RWPE2 (cell line): ENCODE measurements at places on chromosomes 5 and 9.

- DNase-seq = no peak
These were observed 55.0 kb downstream of the CD180 start for GRCh38 chr5:67141644-67142043.

- DNase-seq = no peak
These were observed 12.2 kb downstream of the DNLZ start for GRCh38 chr9:136351252-136351800.

DNA sequence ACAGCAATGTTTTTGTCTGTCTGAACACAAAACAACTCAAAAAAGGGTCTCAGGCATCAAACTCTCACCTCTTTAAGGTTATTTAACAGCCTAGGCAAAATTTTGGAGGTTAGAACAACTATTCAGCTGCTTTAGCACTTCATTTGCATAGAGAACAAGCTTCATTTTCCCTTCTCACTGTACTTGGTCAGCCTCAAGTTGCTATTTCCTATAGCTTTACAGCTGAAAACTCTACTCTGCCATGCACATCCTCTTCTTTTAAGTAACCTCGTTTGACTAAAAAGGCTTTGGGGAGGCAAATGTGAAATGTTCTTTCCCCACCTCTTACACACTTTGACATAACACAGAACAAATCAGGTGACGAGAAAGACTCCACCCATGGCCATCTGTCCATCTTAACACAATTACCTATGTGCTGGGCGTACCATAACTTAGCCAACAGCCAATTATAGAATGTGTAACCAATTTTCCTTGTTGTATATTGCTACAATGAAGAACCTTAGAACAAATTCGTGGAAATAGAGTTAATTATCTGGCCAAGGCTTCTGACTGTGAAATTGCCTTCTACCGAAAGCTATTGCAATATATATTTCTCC, 195.7 kb downstream of the DCP2 start:
- no peak for DNase-seq

DNA sequence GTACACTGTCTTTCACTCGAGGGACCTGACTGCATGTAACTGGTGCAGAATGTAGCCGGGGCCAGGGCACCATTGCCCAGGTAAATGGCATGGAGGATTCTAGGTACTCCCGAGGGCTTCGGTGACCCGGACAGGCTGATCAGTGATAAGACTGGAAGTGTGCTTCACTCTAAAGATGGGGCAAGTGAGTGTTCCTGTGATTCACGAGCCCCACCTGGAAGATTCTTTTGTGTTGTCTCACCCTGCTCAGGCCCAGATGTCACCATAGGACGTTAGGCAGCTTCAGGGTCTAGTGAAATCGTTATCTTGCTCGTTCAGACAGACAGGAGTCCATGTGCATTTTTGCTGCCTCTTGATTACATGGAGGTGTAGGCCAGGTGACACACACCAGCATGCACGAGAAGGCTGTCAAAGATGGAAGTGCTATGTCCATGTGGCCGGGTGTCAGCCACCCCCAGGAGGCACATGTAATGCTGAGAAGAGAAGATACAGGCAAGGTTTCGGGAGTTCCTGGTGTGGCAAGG, 73.9 kb downstream of the WNK2 start:
- DNase-seq = no peak

DNA sequence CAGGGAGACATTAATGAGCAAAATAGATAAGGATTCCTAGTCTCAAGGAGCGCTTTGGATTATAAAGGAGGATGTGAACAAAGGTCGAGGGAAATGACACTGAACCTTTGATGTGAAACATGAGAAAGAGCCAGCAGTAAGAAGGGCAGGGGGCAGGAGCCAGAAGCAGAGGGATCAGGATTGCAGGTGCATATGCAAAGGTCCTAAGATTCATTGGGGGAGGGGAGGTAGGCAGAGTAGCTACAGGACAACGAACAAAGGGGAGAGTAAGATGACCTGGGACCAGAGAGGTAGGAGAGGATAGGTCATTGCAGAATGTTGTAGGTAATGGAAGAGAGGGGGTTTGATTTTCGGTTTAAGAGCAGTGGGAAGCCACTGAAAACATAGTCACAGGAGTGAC, 129.2 kb upstream of the TRPM3 start:
- no peak for DNase-seq

DNA sequence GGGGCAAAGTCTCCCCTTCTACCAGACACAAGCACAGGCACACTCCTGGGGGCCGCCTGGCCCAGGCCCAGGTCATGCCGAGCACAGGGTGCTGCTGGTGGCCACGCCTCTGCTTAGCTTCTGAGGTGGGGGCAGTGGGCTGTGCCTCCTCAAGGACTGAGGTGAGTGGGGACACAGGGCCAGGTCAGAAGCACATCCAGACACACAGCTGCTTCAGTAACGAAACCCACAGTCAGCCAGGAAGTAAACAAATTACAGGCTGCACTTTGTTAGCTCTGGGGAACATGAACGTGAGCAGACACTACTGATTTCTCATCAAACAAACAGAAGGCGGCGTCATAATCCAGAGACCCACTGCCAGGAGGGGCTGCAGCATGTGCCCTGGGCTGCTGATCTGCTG, 192.4 kb downstream of the HSPA4 start:
- DNase-seq = no peak

DNA sequence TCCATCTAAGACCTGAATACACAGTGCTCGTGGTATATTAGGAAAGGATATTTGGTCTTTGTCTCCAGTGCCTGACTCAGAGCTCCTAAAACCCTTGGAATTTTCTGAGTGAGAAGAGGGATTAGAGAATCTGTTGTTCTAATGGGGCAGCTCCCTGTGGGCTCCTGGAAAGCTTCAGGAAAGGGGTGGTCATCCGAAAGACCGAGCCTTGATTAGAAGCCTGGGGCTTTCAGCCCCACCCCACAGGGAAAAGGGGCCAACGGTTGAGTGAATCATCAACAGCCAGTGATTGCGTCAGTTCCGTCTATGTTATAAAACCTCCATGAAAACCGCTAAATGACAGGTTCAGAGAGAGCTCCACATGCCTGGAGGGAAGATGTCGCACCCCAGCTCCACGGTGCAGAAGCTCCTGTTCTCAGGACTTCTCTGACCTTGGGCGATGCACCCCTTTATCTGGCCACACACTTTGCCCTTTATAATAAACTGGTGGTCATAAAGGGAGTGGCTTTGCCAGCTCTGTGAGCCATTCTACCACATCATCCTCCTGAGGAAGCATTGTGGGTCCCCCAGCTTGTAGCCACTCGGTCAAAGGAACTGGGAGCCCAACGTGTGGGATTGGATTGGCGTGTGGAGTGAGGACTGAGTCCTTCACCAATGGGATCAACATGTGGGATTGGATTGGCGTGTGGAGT, 71.0 kb upstream of the ICE1 start:
- DNase-seq = peak; percentile 85

DNA sequence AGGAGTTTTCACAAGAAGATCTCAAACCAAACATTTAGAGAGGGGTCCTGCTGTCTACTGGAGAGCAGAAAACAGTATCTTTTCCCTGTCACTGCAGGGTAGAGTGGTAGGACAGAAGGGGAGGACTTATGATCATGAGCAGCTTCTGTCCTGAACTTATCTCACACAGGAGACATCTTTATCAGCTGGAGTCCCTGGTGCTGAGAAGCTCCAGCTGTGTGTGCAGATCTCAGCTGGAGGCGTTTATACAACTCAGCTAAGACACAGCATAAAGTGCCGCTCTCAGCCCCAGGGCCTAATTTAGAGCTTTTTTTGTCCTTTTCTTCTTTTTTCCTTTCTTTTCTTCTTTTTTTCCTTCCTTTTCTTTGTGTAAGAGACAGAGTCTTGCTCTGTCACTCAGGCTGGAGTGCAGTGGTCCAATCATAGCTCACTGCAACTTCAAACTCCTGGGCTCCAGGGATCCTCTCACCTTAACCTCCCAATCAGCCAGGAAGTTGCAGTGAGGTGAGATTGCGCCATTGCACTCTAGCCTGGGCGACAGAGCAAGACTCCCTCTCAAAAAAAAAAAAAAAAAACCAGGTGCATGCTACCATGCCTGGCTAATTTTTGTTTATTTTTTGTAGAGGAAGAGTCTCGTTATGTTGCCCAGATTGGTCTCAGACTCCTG, 31.9 kb downstream of the CCDC125 start:
- no peak for DNase-seq

DNA sequence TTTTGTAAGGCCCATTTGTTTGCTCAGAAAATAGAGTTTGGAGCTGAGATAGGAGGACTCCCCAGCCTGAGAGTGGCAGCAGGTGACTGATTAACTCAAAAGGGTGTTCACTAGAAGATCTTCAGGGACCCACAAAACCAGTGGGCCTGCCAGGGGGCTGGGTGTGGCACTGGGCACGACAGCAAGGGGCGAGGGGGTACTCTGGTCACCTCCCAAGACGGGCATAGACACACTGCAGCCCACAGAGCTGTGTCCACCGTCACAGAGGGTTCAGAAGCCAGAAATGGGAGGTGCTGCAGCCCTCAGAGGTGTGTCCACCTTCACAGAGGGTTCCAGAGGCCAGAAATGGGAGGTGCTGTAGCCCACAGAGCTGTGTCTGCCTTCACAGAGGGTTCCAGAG, 75.6 kb upstream of the CACNA1B start:
- peak; percentile 28 for DNase-seq

GRCh38 chr5:175243441-175243840, 200.5 kb downstream of the DRD1 start:
- no peak for DNase-seq

- DNase-seq = no peak
These were observed 43.4 kb downstream of the NXNL2 start for GRCh38 chr9:88578121-88579049.
